ENCODE measurements at places on chromosomes 2 and 18.
A peak's percentile ranks its signal among the peaks of the same experiment; 100 is the strongest.

GRCh38 chr2:17759805-17760204, 5.9 kb downstream of the GEN1 start:
- no peak for DNase-seq

GRCh38 chr2:207816546-207816945, 46.8 kb upstream of the FZD5 start:
- no peak for DNase-seq

GRCh38 chr2:236892721-236893120, 193.0 kb upstream of the COPS8 start:
- no peak for DNase-seq

GRCh38 chr18:12946549-12947284, 1.1 kb upstream of the SEH1L start:
- peak; percentile 35 for DNase-seq

- DNase-seq = no peak
Observed at GRCh38 chr2:173797586-173798263, 167.4 kb downstream of the SP3 start.

GRCh38 chr2:20282916-20283592, 58.1 kb upstream of the SDC1 start:
- no peak for DNase-seq

- no peak for DNase-seq
Observed at GRCh38 chr18:49013291-49013691, 62.5 kb upstream of the SMAD7 start.

DNA sequence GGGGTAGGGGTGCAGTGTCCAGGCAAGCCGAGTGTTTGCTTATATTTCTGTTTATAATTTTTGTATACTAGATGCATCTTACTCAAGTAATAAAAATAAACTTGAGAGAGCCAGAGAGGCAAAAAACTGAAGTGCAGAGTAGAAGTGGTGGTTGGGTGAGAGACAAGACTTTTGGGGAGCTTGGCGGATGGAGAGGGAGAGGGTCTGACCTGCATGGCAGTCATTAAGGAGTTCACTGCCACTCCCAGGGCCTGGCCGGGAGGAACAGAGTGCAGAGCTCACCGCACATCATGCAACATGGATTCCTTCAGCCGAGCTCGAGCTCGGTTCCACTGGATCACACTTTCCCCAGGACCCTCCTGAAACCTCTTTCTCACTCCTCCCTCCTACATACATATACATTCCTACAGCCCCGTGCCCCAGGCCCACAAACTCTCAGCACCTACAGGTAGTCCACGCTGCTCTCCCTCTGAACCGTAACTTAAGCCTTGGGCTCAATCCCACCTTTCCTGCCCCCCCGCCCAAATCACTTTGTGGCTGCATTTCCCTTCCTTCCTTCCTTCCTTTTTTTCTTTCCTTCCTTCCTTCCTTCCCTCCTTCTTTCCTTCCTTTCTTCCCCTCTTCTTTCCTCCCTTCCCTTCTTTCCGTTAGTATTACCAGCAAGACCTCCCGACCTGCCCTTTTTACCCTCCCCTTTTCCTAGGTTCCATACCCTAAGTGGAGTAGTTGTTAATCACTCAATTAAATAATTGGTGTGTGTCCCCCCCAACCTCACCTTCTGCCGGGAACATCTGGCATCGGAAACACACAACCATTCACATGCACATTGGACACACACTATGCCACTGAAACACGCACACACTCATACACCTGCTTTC, 37.1 kb upstream of the ATP6V1B1 start:
- DNase-seq = no peak

DNA sequence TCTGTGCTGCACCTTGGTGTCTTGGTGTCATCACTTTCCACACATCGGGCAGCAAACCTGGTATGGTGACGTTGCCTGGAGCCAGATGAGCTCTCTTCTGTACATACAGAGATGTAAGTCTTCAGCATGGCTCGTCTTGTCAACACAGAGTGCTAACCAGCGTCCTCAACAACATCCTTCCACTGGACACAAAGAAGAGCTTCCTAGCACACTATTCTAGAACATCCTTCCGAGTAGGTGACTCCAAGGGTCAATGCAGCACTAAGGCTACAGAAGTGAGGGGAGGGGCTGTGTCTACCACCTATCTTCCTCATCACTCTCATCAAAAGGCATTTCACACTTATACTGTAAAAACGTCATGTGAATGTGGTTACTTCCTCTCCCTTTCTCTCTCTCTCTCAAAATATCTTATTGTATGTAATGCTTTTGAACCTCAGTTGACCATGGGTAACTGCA, 108.1 kb upstream of the SLC1A4 start:
- DNase-seq = no peak

- no peak for DNase-seq
Observed at GRCh38 chr2:187890690-187891089, 336.5 kb upstream of the TFPI start.

GRCh38 chr2:49487139-49487538, 332.8 kb upstream of the FSHR start:
- DNase-seq = no peak

DNA sequence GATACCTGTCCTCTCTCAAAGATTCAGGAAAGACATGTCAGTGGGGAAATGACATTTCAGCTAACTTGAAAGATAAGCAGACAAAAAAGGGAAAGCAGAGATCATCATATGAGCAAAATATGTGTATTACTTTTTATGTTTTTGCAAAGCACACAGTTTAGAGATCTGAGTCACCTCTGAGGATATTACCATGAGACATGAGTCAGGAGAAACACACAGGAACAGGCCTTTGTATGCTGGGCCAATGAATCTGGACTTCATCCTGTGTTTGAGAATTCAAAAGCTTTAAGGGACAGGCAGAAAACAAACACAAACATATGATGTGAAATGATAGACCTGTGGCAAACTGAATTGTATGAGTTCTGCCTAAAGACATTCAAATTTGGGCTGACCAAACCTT, 306.0 kb upstream of the EPC2 start:
- DNase-seq = no peak

GRCh38 chr2:68432696-68433658, 34.1 kb downstream of the FBXO48 start:
- DNase-seq = no peak

GRCh38 chr2:12350821-12351220, 365.9 kb upstream of the TRIB2 start:
- DNase-seq = no peak

DNA sequence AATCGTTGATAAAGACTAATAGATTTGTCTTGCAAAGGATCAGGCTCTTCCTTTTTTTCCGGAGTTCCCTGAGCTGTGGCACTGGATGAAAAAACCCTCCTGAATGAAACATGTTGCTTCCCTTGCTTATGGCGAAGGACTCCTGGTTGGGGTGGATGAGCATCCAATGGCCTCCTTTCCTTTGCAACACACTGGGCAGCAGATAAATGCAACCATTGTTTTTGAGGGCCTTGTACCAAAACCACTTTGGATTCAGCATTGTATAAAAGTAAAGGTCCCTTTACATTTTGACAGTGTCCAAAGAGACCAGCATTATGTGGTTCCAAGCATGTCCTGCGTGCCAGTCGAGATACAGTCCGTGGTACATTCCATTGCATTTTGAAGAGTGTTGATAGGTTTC, 44.7 kb downstream of the FAM210A start:
- no peak for DNase-seq

DNA sequence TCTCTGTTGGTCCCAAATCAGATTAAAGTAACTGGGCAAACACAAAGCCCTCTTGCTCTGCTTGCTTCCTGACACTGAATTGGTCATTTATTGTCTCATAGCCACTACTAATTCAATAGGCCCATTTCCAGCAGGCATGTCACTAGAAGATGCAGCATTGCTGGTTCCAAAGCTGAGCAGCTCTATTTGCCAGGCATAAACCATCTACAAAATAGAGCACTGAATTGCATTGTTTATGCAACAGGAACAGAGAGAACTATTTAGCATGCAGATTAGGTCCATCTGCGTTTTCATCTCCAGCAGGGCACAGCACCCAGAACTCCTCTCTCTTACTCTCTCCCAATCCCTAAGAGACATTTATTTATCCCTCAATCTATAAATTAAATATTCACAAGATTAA, 227.6 kb downstream of the SUCLG1 start:
- no peak for DNase-seq
